ENCODE measurements at places on chromosomes 3 and 15.

GRCh38 chr15:29311696-29312095 is 42.1 kb upstream of the NSMCE3 start:
- DNase-seq, result no peak

- DNase-seq, result no peak
These were observed 123.2 kb downstream of the BDH1 start for GRCh38 chr3:197432384-197433127.

DNA sequence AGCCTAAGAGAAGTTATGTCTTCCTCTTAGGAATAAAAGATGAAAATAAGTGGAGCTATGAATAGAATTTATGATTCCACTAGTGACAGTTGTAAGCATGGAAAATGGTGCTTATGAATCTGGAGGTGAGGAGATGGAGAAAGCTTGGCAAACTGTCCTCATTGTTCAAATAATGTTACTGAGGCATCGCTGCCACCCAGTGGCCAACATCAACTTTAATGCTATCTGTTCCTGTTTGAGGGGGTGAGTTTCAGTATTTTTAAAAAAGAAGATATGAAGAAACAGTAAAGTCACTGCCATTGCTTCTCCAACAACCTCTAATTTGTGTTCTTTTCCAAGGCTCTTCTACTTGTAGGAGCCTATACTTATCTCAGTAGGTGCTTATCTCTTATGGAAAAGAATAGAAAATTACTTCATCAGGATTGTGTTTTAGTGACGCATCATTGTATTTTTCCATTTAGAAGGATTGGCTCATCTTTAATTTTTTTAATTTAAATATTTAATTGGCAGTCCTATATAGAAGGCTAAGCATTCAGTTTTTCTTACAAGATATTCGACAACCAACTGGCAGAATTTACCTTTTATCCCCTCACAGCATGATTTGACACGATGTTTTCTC is 260.4 kb upstream of the P2RY1 start:
- DNase-seq, result no peak

DNA sequence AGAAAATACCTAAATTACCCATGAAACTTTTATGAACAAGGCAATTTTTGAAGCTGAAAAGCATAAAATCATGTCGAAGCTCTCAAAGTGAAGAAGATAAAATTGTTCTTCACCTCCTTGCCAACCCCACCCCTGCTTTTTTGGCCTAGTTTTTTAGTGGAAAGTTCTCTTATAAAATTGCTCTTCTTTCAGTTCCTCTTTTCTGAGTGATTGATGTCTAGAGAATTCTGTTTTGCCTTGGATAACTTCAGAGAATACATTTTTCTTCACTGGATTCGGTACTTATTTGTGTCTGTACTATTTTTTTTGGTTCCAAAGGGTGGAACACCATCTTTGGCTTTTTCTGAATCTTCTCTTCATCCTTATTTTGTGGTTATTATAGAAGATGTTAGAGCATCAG is 25.0 kb upstream of the PYDC2 start:
- DNase-seq, result no peak

DNA sequence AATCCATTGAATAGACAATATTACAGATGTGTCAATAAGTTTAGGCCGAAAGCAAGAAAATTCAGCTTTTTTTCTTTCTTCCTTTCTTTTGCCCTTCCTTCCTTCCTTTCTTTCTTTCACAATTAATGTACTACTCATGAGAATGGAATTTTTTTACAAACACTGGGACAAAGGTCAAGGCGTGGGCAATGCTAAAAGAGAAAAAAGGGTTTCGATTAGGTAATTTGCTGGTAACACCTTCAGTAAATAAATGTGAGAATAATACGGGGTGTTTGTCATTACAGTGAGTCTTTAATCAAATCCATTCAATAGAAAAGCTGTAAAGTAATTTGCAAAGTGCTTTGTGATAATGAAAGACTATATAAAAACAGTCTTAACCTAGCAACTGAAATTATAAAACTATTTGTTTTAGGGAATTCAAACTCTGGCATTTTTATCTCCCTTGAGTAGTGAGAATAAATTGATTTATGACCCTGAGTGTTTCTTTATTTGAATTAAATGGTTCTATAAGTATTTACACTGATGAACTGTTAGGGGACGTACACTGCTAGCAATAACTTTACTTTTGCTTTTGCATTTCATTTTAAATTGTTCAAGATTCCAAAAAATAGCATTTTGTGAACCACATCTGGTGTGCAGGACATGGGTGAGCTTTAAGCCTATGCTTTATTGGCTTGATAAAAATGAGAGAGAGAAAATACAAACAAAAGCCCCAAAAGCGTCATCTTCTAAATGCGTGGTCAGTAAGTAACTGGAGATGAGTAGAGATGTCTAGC is 104.2 kb upstream of the THRB start:
- no peak for DNase-seq

DNA sequence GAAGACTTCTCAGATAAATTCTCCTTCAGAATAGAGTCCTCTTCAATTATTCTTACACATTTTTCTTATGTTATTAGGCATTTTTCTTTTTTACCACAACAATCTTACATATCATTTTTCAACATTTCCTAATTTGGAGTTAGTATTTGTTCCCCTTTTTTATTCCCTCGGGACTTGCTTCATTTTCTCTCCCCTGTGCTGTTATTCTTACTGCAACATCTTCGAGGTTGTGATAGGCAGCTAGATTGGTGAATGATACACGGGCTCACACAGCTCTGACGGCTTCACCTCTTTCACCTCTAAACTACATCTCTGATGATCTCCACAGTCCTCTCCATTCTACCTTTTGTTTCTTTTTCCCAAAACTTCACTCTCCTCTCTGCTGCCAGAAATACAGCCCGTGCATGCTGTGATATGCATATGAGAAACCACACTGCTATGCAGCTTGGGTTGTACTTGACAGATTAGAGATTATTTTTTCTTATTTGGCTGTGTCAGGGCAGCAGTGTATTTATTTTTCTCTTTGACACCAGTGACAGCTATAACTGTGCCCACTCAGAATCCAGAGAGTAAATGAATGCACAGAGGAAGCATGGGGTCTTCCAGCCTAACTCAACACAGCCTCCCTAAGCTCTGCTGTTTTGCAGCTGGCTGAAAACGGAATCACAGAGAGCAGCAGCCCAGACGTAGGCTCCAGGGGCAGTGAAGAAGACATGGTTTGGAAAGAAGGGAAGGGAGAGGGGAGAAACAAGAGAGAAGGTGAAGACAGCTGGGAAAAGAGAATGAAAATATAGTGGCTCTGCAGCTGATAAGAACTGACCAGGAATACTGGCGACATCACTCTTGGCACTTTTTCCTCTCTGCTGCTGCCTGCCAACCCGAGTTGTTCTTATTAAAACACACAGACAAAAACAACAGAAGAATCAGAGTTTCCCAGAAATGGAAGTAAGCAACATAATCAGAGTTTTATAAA is 61.8 kb downstream of the SLC9A9 start:
- DNase-seq, result no peak

- no peak for DNase-seq
These were observed 212.1 kb upstream of the ROBO2 start for GRCh38 chr3:76827701-76828226.

DNA sequence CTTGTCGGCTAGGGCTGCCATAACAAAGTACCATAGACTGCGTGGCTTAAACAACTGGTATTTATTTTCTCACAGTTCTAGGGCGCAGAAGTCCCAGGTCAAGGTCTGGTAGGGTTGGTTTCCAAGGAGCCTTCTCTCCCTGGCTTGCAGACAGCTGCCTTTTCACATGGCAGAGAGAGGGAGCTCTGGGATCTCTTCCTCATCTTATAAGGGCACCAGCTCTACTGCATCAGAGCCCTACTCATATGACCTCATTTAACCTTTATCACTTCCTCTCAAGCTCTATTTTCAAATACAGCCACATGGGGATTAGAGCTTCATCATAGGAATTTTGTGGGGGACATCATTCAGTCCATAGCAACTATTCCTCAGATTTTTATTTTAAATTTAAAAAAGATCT is 17.6 kb upstream of the PAQR9 start:
- DNase-seq, result no peak

DNA sequence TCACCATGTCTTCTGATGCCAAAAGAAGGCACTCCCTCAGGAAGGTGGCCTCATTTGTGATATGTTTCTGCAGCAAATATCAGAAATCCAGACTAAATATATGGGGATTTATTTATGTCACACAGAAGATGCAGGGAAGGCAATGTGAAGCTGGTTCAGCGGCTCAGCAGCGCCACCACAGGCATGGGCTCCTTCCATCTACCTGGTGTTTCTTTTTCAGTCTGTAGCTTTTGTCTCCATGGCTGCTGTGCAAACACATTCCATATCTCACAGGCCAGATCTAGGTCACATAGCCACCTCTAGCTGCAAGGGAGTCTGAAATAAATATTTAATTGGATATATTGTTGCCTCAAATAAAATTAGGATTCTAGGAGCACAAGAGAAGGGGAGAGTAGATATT is 502.1 kb upstream of the IL12A start:
- no peak for DNase-seq

- DNase-seq, result no peak
These were observed 33.3 kb downstream of the RLBP1 start for GRCh38 chr15:89187986-89188514.

- DNase-seq, result no peak
These were observed 43.9 kb upstream of the RYK start for GRCh38 chr3:134294302-134295280.

DNA sequence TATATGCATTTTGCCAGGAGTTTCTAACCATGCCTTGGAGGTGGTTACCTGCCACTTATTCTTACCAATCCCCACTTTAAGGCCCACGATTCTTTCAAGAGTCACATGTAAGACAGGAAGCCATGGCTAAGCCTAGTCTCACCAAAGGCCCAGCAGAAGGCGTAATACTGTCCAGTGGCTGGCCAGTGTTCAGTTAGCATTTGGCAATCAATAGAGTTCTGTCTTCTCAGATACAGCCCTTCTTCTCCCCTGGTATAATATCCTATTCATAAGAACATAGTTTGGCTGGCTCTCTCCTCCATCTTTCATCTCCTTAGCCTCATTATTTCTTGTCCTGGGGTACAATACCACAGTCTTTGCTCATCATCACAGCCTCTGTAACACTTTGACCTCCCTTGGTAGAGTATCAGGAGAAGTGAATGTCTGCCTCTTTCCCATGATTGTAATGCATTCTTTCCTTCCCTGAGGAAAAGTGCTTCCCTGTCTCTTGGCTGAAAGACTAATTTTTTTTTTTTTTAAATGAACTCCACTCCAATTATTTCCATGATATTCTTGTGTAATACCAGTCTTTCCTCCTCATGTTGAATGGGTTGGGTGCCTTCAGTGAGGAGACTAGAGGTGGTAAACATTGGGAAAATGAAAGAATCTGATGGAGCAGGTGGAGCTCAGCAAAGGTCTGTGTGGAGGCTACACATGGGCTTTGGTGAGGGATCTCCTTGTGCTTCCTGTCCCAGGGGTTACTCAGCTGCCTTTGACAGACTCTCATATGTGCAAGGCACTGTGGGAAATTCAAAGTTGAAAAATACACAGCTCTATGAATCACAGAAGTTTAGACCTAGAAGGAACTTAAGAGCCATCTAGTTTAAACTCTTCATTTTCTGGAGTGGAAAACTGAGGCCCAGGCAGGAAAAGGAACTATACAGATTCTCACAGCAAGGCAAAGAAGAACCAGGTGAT is 218.2 kb downstream of the P3H2 start:
- no peak for DNase-seq
